ENCODE measurements at places on chromosomes 6 and 20.

DNA sequence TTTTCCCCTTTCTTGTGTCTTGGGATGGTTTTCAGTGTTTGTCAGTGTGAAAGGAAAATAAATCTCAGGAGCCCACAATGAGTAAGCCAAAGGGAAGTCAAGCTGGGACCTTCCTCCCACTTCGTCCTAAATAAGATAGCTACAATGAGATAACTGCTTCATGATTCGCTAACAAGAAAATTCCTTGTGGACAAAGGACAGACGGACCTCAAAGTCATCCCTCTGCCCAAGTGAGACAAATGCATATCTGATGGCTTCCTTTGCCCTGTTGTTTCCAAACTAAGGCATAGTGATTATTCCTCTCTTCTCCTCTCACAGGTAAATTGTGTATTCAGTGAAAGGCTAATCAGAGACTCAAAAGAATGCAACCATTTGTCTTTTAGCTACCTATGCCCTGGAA, 26.1 kb upstream of the ADTRP start:
- no peak for DNase-seq

GRCh38 chr20:48803176-48804053, 24.4 kb downstream of the PREX1 start:
- DNase-seq: no peak

GRCh38 chr6:37539171-37540028, 39.7 kb upstream of the CCDC167 start:
- DNase-seq: no peak

- no peak for DNase-seq
Measured at GRCh38 chr6:80029470-80029869, 25.0 kb downstream of the TTK start.

GRCh38 chr6:151958332-151958731, 150.8 kb downstream of the ESR1 start:
- DNase-seq: no peak

DNA sequence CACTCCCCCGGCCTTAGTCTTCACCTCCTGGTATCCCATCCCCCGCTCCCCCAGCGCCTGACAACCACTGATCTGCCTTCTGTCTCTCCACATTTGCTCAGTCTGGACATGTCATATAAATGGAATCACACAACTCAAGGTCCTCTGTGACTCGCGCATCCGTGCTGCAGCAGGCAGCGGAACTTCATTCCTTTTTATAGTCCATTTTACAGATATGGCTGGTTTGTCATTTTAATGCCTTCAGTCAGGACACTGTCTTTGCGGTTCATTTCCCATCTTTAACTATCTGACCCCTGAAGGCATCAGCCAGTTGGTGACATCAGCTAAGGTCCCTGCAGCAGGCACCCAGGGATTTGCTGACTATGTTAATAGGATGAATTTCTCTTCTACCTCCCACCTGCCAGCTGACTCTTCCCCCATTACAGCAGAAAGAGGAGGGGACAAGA, 125.7 kb downstream of the ZMYND8 start:
- no peak for DNase-seq

- DNase-seq: no peak
Measured at GRCh38 chr6:152052061-152052460, 244.6 kb downstream of the ESR1 start.

DNA sequence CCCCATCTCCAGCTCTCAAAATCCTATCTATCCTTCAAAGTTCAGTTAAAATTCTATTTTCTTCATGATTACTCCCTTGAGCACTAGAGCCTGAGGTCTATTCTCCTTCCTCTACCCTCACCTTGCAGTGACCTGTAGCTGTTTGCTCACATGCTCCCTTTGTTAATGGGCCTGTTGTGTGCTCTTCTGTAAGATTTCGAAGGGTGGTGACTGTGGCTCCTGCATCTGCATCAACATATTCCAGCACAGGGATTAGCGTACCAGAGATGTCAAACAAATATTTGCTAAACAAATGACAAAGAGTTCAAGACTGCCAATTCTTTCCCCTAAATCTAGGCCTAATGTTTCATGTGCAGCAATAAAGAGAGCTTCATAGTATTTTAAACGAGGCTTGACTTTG, 69.5 kb downstream of the ELOVL5 start:
- no peak for DNase-seq

- DNase-seq: no peak
Measured at GRCh38 chr20:13996265-13996664, 949 bp downstream of the MACROD2 start.

GRCh38 chr6:83352424-83353061, 78.3 kb downstream of the ME1 start:
- DNase-seq: no peak

DNA sequence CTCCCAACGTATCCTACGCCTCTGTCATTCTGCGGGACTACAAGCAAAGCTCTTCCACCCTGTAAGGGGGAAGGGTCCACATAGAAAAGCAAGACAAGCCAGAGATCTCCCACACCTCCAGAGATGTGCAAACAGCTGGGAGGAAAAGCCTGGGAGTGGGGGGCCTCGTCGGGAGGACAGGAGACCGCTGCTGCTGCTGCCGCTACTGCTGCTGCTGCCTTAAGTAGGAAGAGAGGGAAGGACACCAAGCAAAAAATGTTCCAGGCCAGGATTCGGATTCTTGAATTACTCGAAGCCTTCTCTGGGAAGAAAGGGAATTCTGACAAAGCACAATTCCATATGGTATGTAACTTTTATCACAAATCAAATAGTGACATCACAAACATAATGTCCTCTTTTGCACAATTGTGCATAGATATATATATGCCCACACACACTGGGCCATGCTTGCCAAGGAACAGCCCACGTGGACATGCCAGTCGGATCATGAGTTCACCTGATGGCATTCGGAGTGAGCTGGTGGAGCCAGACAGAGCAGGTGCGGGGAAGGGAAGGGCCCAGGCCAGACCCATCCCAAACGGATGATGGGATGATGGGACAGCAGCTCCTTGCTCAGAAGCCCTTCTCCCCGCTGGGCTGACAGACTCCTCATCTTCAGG, 108.8 kb upstream of the RAB32 start:
- DNase-seq: no peak

GRCh38 chr6:107032051-107032450, 4.1 kb downstream of the MTRES1 start:
- no peak for DNase-seq

DNA sequence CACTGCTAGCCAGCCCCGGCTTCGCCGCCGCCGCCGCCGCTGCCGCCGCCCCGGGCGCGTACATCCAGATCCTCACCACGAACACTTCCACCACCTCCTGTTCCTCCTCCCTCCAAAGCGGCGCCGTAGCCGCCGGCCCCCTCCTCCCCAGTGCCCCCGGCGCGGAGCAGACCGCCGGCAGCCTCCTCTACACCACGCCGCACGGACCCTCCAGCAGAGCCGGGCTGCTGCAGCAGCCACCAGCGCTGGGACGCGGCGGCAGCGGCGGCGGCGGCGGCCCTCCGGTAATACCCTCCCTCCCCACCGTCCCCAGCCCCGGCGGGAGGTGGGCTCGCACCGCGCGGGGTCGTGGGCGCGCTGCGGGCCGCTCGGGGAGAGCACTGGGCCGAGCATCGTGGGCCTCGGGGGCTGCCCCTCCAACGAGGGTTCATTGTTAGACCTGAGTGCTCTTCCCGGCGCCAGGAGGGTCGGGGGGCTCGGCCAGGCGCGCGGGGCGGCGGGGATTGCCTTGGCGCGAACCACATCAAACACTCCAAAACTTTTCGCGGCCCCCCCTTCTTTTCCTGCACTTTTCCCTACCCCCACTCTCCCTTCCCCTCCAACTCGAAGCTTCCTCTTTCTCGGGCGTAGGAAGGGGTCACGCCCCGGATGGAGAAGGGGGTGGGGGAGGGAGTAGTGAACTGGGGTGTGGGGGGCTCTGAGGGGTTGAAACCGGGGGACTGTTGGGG, 827 bp downstream of the E2F3 start:
- no peak for DNase-seq

- DNase-seq: no peak
Measured at GRCh38 chr6:112081569-112081968, 5.7 kb downstream of the TUBE1 start.

GRCh38 chr6:107786709-107787588, 37.2 kb downstream of the SCML4 start:
- no peak for DNase-seq

Measured in stimulated activated CD8-positive, alpha-beta memory T cell treated with anti-CD3 and anti-CD28 coated beads, Interleukin-15, amount 100 ng/mL, for 4 hours (primary cell).